Subcutaneous preadipocyte (primary cell): ENCODE measurements at places on chromosomes 5 and 9. TPM values are rescaled to one million over a fixed set of nuclear protein-coding genes. Genes with fewer than 3 reads are reported as not detected.

CYLC2 gene
- total RNA-seq = not detected in 2 replicates

SPINK6 gene
- not detected in 2 replicates for total RNA-seq

SPINK7 gene
- not detected in 2 replicates for total RNA-seq

TMEM252 gene
- not detected in 2 replicates for total RNA-seq

LRRC8A gene
- total RNA-seq = 41.5 and 54.5 TPM in 2 replicates

BHMT2 gene
- total RNA-seq = 5.1 and 5.3 TPM in 2 replicates

CTXN3 gene
- total RNA-seq = not detected in 2 replicates

TMEM161B gene
- 11.4 and 16.6 TPM in 2 replicates for total RNA-seq
